ENCODE measurements at places on chromosomes 12 and 14.
A peak's percentile ranks its signal among the peaks of the same experiment; 100 is the strongest.

DNA sequence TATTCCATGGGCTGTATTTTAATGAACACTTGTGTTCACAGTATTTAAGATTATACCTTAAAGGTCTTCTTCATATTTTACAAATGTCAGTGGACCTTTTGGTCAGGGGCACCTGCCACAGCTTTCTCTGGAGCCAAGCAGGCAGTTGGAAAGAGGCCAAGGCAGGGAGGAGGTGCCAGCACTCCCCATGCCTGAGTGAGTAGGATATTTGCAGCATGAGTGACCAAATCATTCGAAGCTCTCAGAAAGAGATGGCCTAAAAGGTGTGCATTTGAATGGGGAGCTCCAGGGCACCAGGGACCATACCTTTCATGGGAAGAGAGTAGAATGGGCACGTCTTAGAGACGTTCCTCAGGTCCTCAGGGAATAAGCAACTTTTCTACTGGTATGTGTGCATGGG is 121.6 kb downstream of the GPR135 start:
- no peak for DNase-seq

DNA sequence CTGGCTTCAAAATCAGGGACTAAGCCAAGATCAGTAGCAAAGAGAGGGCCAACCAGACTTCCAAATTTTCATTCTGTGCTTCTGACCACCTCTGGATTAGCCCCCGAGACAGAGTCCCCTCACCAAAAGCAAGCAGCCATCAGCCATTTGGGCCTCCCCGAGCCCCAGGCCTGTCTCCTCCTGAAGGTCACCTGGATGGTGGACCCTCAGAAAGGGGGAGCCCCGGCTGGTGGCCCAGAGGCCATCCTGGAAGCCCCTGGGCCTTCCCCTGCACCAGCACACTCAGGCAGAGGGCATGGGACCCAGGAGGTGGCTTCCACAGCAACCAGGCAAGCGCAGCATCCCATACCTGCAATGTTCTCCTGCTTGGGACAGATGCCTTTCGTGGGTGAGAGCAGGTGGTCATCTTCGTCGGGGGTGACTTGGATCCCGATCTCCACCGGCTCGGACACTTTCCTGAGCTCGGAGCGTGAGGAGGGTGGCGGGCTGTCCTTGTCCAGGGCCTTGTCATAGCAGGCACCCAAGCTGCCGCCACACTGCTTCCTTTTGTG is 14.8 kb downstream of the BCL11B start:
- no peak for DNase-seq

- DNase-seq = no peak
Measured at GRCh38 chr14:70857496-70857890, 48.2 kb upstream of the MAP3K9 start.

DNA sequence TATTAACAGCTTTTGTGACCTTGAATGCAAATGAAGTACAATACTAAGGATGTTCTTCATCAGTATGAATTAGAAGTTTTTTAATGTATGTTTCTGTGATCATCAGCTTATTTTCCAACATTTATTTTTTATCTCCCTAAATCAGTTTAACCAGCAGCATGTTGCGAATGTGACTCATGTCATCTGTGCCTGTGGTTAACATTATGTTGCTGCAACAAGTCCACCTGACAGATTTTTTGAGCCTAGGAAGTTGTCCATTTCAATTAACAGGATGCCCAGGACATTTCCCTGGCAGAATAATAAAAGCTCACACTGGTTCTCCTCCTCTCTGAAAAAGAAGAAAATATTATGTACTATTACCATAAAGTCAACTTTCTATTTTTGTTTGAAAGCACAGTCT is 155.5 kb downstream of the SYT1 start:
- no peak for DNase-seq

GRCh38 chr14:33834466-33835260 is 116.2 kb downstream of the EGLN3 start:
- no peak for DNase-seq

- DNase-seq = no peak
Measured at GRCh38 chr12:51662728-51663154, 71.7 kb downstream of the SCN8A start.

GRCh38 chr14:95516554-95517181 is at the start of gene SYNE3:
SYNE3 (minus strand) TSS chr14:95516650; CDS start chr14:95475821, 40,829 bp downstream.
- peak; percentile 49 for DNase-seq

DNA sequence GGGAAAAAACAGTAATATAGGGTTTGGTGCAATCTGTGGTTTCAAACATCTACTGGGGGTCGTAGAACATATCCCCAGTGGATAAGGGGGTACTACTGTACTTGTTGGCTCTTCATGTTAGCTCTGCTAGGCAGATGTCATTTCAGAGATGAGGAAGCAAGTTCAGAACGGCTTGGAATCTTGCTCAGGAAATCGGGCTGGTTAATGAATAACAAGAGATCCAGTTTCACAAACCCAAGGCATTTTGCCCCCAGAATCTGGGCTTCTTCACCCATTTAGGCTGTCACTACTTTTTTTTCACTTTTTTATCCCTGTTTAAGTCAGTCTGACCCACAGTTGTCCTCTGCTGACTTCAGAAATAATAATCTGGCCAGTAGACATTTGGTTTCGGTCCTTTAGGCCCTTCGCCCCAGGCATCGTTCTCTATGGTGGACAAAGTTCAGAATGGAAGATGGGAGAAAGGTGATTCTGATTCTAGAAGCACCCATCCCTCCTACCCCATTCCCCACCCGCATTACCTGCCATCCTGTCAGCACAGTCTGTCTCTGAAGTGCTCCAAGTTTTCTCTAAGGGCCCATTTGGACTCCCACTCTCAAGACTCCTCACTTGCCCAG is 4.5 kb downstream of the SUOX start:
- DNase-seq = no peak

GRCh38 chr12:10747730-10748129 is 24.6 kb upstream of the YBX3 start:
- DNase-seq = no peak

DNA sequence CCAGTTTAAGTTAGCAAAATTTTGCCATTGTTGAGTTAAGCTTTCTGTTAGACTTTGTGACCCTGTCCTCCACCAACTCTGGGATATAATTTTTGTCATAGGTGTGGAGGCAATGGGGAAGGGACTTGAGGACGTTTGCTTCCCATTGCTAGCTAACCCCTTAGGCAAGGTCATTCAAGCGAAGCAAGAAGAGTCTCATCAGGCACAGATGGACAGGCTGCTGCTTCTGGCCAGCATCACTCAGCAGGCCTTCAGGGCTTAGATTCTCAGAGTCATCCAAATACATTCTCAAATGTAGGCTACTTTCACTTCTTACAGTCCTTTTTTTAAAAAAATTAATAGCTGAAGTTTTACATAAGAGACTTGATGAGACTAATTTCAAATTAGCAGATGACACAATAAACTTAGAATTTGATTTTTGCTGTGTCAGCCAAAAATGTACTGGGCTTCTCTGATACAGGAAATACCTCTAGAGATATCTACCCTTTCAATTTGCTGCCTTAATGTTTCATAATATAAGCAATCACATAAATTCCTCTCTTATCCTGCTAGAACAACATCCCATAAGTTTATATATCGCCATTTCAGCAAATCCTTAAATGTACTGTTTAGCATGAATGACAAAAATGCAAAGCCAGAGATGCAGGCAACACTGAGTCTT is 875.2 kb downstream of the FLRT2 start:
- DNase-seq = no peak

DNA sequence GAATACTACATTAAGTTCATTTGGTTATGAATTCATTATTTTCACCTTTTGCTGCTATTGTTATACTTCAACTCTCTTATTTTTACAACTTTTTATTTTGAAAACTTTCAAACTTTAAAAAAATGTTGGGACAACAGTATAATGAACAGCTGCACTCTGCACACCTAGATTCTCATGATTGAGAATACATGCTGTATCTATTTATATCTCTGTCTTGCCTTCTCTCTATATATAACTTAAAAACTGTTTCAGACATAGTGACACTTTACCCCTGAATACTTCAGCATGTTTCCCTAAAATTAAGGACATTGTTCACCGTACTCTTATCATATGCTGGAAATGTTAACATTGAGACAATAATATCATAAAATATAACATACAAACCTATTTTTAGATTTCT is 237.1 kb downstream of the GPHN start:
- no peak for DNase-seq

GRCh38 chr12:116248433-116248832 is 29.1 kb downstream of the MED13L start:
- no peak for DNase-seq

GRCh38 chr12:82873309-82873708 is 186.6 kb downstream of the TMTC2 start:
- no peak for DNase-seq

DNA sequence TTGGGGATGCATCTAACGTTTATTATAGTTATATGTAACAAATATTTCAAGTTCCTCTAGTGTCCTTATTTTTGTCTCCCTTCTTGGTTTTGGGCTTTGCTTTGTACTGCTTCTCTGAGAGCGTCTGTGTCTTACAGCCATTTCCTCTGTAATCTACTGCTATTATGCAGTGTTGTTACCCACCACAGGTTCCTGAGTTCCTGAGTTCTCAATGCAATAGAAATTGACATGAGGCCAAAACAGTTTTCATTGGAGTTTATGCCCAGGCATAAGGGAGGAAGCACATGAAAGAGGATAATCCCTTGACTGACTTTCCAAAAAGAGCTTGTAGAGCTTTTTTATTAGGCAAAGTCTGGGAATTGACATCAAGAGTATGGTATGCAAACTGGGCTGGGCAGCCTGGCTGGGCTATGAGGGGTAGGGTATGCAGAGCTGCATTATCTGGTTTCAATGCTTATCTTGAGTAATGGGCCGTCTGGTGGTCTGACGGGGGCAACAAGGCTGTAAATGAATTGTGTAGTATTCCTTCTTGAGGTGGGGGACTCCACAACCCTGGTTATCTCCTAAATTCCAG is 722.5 kb upstream of the ATXN7L3B start:
- DNase-seq = no peak

DNA sequence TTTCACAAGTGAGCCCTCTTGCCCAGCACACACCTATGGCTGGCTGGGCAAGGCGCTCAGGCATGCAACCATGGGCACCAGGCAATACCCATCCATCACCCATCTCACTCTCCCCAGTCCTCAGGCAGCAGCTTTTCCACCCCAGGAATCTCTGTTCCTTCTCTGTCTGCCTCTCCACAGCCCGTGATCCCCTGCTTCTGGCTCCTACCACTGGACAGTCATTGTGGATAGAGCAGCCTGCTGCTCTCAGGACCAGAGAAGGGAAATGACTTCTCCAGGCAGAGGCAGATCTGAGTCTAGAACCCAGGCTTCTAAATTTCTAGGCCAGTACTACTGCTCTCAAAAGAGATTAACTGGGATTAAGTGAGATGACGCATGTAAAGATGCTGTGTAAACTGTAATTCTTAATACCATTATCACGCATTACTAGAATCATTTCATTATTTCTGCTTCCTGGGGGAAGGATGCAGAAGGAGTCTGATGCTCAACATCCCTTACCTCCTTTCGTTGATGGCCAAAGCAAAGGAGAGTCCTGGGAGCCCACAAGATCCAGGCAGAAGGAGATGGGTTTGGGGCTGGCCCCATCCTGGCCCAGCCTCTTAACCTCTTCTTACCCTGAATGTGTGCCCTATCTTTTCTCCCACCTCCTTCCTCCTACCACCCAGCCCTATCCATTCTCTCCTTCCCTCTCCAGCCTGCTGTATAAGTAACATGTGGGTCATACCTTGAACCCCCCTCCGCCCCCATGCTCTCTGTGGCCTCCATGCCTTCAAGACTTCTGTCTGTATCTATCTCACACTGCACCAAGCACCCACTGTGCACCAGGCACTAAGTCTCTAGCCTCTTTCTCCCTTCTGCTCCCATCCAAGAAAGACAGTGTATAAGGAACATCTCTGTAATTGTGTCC is 4.8 kb upstream of the AQP5 start:
- no peak for DNase-seq

- DNase-seq = no peak
Measured at GRCh38 chr12:11578461-11578993, 70.9 kb upstream of the ETV6 start.

DNA sequence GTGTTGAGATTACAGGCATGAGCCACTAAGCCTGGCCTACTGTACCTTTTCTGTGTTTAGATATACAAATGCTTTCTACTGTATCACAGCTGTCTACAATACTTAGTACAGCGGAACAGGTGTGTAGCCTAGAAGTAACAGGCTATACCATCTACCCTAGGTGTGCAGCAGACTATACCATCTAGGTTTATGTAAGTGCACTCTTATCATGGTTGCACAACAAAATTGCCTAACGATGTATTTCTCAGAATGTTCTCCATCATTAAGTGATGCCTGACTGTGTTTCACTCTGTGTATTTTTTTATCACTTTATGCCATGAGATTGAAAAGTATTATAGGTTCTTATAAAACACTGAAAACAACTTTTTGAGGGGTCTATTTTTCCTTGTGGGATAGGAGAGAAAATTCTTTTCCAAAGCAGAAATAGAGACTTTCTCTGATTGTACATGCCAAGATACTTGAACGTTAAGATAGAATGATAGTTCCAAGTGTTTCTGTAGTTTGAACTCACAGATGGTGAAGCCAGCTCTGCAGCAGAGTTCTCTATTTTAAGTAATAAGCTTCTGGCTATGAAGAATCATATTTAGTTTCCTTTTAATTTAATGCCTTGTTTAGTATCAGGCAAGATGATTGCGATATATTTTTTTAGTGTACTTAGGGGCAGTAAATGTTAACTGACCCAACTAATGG is 17.0 kb downstream of the TMPRSS12 start:
- no peak for DNase-seq

- DNase-seq = peak; percentile 70
Measured at GRCh38 chr12:111438481-111438880, 32.8 kb downstream of the SH2B3 start.

GRCh38 chr12:64746663-64747062 is 12.5 kb downstream of the GNS start:
- no peak for DNase-seq

GRCh38 chr12:73112035-73112816 is 840.1 kb downstream of the TRHDE start:
- no peak for DNase-seq

- DNase-seq = no peak
Measured at GRCh38 chr12:94832780-94833681, 170.5 kb downstream of the NDUFA12 start.

DNA sequence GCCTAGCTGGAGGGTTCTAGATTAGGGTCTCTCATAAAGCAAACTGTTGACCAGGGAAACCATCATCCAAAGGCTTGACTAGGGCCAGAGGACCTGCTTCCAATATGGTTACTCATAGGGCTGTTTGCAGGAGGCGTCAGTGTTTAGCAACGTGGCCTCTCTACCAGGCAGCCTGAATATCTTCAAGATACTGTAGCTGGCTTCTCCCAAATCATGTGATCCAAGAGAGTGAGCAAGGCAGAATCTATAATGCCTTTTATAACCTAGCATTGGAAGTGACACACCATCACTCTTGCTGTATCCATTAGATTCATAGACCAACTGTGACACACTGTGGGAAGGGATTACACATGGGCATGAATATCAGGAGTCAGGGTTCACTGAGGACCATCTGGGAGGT is 17.3 kb downstream of the TPH2 start:
- no peak for DNase-seq

GRCh38 chr12:2020511-2020910 is 16.3 kb upstream of the DCP1B start:
- no peak for DNase-seq

DNA sequence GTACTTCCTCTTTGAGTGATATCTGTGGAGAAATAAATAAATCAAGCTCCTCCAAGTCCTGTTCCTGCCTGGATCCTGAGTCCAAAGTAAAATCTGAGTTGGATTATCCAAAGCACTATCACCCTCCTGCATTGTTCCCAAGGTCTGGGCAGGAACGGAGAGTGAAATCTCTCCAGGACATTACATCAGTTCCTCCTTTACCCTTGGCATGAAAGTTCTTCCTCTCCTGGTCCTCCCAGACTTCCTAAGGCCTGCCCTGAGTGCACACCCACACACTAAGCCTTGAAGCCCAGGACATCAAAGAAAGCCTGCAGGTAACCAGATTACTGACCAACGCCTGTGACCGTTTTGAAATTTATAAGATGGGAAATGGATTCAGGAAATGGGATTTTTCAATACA is 206.8 kb upstream of the BCL2L14 start:
- no peak for DNase-seq
